ENCODE measurements at places on chromosomes 5 and 9. TPM values are rescaled to one million over a fixed set of nuclear protein-coding genes. Genes with fewer than 3 reads are reported as not detected.

Gene SLC4A9
- total RNA-seq, result not detected

Gene RAPGEF1
- 44.1 TPM for total RNA-seq

Gene MAP3K1
- total RNA-seq, result 13.8 TPM

Gene PCDHB16
- 0.13 TPM for total RNA-seq

Gene SLC36A3
- total RNA-seq, result not detected

Gene EGR1
- total RNA-seq, result 1.2 TPM

Gene PTGES2
- 103 TPM for total RNA-seq

Gene ANKRD31
- total RNA-seq, result not detected

Gene ROPN1L
- total RNA-seq, result 0.42 TPM

All from pulmonary artery endothelial cell (primary cell).